ENCODE measurements at places on chromosomes 6 and 20.

GRCh38 chr6:29824144-29824543 lies 3.5 kb upstream of the HLA-G start:
- no peak for DNase-seq

- no peak for DNase-seq
Measured at GRCh38 chr6:25446830-25447569, 167.8 kb downstream of the CARMIL1 start.

DNA sequence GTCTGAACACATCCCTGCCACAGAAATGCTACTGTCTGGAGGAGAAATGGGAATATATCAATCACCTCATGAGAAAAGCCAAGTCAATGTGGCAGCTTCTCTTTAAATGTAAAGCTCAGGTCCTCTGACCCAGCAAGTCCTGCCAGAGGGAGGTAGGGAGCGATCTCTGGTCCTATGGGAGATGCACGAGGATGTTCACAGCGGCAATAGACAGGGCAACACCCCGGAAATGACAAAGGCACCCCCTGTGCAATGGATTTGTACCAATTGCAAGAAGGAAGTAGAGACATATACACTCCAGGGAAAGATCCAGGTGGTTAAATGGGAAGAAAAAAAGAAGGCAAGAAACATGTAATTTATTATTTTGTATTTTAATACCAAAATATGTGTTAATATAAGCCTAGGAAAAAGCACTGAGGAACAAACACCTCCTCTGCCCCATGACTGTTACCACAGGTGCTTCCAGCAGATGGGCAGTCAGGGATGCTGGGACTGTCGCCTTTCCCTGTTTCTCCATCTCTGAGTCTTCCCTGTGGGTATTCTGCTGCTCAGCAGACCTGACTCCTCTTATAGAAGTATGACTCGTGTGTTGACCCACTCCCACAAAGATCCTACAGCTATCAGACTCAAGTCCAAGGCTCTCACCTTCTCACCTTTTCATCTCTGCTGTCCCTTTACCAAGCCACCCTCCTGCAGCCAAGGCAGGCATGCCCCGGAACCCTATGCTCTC lies 20.8 kb downstream of the ATP9A start:
- no peak for DNase-seq

- DNase-seq, result no peak
Measured at GRCh38 chr6:25756382-25757363, 2.1 kb downstream of the SLC17A4 start.

- no peak for DNase-seq
Measured at GRCh38 chr20:36170542-36171215, 16.1 kb downstream of the EPB41L1 start.

GRCh38 chr20:46206992-46207549 lies 89.0 kb downstream of the CD40 start:
- DNase-seq, result no peak

- DNase-seq, result no peak
Measured at GRCh38 chr6:155107432-155108069, 112.4 kb downstream of the TIAM2 start.

DNA sequence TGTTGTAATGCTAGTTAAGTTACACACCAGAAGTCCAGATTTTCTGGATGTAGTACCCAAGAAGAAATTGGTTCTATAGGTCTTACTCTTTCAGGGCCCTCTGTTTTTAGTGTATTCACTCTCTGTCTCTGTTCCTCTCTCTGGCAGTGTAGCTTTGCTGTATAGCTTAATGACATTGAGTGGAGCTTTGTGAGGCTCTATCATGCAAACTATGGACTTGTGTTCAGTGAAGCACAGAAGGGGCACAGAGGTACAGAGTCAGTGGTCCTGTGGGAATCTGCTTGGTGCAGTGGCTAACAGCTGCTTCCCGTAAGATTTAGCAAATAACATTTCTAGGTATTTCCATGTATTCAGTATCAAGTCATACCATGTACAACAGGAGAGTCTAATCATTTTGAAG lies 26.1 kb downstream of the NKX2-4 start:
- DNase-seq, result no peak

GRCh38 chr6:5517796-5518195 lies 256.5 kb downstream of the FARS2 start:
- DNase-seq, result no peak

GRCh38 chr20:25051386-25052155 lies 6.4 kb downstream of the ACSS1 start:
- no peak for DNase-seq

All from nephron progenitor cell (in vitro differentiated cells).